ENCODE measurements at places on chromosomes 4 and X. TPM values are rescaled to one million over a fixed set of nuclear protein-coding genes. Genes with fewer than 3 reads are reported as not detected.

- DNase-seq: no peak
Observed at GRCh38 chrX:74911494-74911893, 13.8 kb downstream of the NEXMIF start.

DNA sequence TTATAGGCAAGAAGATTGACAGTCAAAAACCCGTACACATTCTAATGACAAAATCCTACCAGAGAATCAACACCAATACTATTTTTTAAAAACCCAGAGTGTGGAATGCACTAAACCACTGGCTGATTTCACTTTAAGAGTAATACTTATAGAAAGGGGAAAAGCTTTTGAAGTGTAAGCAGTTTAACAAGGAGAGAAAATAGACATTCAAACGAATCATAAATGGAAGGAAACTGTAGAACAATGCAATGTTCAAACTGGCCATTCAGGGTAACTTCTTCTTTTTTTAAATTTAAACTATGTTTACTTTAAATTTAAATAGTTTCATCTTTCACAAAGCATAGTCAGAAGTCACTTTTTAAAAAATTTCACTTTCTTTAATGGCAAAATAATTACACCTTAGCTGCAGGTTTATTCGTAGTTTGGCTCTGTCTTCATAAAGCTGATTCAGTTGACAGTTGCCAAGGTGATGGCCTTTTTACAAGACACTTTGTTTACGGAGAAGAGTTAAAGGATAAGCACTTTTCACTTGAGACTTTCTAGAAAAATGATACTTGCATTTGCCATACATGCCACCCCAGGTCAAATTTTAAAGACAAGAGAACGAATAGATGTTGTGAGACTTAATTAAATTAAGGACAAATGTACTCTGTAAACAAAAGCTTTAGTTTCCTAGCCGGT lies 82.4 kb upstream of the KLF3 start:
- DNase-seq: no peak

- DNase-seq: no peak
Observed at GRCh38 chr4:91359041-91360031, 944.4 kb upstream of the GRID2 start.

- DNase-seq: no peak
Observed at GRCh38 chr4:25246680-25247611, 13.1 kb downstream of the PI4K2B start.

DNA sequence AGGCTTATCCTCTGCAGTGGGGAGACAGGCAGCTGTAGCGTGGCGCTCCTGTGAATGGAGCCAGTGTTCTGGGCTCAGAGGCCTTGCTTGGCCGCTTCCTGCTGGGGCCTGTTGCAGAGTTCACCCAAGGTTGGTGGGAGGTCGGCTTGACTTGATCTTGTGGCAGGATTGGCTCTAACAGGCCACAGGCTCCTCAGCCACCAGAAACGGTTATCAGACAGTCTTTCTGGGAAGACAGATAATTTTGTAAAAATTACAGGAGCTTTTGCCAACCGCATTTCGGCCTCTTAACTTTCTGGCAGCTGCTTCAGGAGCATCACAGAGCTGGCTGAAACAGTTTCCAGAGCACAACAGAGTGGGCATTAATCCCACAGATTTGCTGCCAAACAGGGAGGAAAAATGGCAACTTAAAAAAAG lies 66.4 kb downstream of the DIPK2B start:
- DNase-seq: no peak

DNA sequence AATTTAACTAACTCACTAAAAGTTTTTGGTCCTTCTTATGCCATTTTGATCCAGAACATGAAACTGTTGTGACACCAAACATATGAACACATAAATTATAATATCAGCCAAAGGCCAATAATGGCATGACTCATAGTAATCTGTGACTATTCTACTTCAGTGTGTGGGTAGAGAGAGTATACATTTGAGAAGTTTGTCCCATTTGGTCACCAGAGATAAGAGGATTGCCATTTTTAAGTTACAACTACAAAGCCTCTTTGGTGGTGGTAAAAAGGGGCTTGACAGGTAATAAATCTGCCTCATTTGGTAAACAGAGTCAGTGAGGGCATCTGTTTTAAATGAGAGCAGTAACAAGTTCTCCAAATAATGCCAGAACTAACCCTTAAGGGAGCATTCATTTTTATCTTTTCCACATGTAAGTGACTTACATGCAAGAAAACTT lies 117.9 kb downstream of the TBC1D19 start:
- no peak for DNase-seq

- DNase-seq: no peak
Observed at GRCh38 chr4:95181243-95181995, 367.4 kb downstream of the UNC5C start.

DNA sequence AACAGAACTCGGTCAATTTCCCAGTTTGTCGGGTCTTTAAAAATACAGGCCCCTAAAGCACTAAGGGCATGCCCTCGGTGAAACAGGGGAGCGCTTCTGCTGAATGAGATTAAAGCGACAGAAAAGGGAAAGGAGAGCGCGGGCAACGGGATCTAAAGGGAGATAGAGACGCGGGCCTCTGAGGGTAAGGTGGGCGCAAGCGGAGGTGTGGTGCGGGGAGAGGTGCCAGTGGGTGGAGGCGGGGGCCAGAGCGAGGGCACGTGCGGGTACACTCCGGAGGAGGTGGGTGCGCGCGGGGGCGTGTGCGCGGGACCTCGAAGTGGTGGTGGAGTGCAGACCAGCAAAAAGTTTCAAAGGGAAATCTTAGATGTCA lies 787 bp upstream of the TET2 start:
- DNase-seq: no peak

The PDGFC gene
- total RNA-seq: 4.2 TPM

DNA sequence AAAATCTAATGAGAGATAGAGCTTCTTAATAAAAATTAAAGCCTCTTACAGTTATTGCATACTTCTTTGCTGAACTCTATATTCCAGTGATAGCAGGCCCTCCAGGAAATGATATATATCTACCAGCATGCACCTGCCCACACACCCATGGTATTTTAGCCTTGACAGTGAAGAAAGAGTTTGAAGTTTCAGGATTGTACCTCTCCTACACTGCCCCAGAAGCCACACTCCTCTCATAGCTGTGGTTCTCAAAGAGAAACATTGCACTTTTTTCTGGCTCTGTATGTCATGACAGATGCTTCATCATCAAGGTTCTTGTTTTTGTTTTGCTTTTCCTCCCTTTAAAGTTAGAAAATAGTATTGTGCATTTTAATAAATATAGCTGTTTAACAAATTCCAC lies 34.0 kb downstream of the INPP4B start:
- DNase-seq: no peak

The FAAH2 gene
- total RNA-seq: 0.32 TPM

DNA sequence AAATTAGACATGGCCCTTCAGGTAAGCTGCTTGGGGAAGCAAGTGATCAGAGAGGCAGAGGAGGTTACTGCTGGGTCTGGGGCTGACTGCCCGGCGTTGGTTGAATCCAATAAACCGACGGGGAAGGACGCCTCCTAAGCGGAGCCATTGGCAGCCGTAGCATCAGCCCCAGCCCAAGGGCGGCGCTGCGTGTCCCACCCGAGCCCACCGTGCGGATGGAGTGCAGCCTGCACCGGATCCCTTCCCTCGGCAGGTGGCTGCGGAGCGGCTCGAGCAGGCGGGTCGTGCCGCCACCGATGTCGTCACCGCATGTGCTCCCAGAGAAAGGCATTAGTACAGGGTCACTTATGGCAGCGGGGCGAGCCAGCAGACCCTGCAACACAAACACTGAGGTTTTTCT lies 82.1 kb downstream of the ALPK1 start:
- DNase-seq: no peak

GRCh38 chrX:638482-639131 lies 8.0 kb downstream of the SHOX start:
- no peak for DNase-seq

DNA sequence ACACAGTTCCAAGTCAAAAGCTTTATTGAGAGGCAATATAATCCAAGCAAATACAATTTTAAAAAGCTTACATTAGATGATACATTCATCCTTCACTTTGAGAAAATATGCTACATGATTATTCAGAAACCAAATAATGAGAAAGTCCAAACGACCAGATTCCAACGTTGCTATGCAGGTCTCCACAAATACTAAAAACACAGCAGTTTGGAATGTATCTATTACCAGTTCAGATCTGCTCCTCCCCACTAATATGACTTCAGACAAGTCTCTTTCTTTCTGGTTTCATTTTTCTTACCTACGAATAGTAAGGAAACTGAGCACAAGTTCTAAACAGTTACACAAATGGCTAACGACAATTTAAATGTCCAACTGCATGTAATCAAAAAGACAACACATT lies 9.5 kb downstream of the NAF1 start:
- DNase-seq: no peak

The HERC5 gene
- 0.93 TPM for total RNA-seq

The BRS3 gene
- not detected for total RNA-seq

The PCDH10 gene
- total RNA-seq: 0.12 TPM

GRCh38 chr4:141124224-141124623 lies 9.0 kb downstream of the RNF150 start:
- no peak for DNase-seq

DNA sequence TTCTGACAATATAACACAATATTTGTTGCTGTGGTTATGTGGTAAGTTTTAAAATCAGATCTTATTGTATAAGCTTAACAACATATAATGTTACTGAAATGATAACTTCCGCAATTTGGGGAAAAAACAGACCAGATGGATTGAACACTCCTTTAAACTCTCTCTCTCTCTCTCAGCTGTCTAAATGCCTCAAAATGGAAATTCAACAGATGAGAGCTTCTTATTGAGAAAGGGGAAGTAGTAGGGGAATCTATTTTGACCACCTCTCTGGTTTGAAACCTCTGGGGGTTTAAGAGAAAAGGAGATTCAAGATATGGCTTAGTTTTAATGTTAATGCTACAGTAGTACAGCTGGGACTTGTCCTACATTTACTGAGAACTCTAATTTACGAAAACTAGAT lies 40.3 kb downstream of the DMD start:
- DNase-seq: no peak

The NWD2 gene
- total RNA-seq: not detected

- no peak for DNase-seq
Observed at GRCh38 chr4:97142893-97143292, 1000.4 kb downstream of the STPG2 start.

DNA sequence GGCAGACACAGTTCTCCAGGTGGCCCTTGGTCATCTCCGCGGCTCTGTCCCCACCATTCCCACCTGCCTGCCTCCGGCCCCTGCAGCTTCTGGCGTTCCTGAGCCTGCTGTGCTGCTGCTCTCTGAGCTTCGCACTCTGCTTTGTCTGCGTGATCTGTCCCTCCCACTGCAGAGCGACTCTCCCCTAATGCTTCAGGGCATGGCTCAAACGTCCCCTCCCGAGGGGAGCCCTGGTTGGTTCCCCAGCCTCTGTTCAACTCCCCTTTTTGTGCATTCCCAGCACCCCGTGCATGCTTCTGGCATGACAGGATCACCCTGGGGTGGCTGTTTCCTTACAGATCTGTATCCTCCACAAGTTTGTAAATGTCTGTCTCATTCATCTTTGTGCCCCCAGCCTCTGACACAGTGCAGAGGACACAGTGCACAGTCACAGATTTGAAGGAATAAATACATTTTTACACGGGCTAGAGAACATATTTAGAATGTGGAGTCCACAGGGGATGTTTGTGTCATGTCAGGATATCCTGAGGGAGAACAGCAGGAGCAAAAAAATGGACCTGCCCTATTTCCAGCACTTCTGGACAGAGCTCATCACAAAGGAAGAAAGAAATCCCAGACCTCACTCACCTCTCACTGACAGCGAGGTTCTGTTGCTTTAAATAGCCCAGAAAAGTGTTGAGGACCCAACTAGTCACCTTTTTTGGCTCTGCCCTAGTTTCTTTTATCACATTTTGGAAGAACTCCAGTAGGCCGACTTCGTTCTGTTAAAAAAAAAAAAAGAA lies 72.6 kb downstream of the GATB start:
- no peak for DNase-seq

- no peak for DNase-seq
Observed at GRCh38 chr4:158219623-158220022, 9.3 kb downstream of the TMEM144 start.

DNA sequence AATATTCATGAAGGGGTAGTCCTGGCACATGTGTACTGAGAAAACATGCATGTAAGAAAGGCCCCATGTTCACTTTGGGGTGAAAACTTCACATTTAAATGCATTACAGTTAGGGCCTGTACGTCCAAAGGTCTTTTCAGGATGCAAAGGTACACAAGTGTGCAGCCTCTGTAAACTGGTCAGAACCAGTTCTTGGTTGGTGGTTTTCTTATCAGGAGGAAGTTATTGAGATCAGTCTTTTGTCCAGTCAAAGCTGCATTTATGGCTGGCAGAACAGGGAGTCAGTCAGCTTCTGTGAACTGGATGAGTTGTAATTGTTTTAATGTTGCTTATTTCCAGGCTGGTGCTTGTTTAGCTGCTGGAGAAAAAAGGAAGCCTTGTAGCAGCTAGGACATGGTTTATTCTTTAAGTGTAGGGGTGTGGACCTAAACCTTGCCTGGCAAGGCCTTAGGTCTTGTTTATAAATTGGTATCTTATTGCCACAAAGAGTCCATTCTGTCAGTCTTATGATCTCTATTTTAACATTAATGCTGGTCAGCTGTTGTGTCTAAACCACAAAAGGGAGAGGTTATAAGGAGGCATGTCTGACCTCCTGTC lies 1906.6 kb upstream of the TENM3 start:
- DNase-seq: no peak

GRCh38 chr4:124642846-124643245 lies 69.7 kb downstream of the ANKRD50 start:
- no peak for DNase-seq
